ENCODE measurements at places on chromosomes 7 and 10.

DNA sequence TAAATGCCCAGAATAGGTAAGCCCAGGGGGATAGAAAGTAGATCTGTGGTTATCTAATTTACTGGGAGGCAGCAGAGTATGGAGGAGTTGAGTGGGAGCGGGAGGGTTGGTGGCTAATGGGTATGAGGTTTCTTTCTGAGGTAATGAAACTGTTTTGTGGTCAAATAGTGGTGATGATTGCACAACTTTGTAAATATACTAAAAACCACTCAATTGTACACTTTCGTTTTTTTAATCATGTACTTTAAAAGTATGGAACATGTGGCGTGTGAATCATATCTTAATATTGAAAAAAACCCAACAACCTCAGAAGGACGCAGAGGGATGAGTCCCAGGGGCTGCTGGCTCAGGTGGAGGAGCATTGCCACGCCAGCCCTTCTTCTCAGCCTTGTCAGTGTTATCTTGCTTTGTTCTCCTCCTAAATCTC, 118.1 kb downstream of the WDR11 start:
- no peak for DNase-seq

- no peak for DNase-seq
Measured at GRCh38 chr7:105130580-105130979, 116.6 kb downstream of the KMT2E start.

DNA sequence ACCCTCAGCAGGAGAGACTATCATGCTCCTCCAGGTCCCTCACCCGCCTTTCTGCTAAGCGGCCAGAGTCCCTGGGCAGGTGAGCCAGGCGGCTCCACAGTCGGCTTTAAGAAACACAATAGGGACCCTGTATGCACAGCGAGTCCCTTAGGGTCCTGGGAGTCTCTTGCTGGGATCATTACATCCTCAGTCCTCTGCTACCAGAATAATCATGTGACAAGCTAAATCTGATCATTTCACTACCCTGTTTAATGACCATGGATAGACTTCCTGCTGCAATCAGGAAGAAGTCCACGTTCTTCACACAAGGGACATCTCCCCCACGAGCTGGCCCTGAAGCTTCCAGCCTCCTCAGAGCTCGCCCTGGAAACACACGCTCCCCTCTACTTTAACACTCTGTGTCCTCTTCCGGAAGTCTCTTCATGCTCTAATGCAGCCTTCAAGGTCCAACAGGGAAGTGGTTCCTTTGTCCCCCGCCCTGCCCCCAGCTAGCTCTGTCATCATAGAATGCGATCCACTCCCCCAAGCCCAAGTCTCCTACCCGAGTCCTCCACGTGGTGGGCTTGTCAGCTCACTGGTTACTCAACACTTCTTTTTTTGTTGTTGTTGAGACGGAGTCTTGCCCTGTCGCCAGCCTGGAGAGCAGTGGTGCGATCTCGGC, 101.5 kb downstream of the RNF216 start:
- no peak for DNase-seq

- no peak for DNase-seq
Measured at GRCh38 chr7:43490016-43490415, 92.9 kb upstream of the STK17A start.

GRCh38 chr10:124737708-124738107, 6.5 kb downstream of the FAM53B start:
- no peak for DNase-seq

DNA sequence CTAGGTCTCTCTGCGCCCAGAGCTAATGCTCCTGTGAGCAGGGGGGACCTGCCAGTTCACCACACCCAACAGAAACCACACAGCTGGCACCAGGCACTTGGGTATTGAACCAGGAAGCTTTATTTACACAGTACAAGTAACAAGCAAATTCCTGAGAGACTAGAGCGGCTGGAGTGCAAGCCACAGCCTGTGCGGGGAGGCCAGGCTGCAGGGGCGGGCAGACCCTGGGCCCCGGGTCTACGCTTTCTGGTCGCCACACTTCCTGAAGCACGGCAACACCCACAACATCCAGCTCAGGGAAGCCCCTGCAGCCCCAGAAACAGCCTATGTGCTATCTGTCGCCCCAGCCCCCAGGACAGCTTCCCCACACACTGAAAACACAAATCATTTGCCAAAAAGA, 125.0 kb downstream of the FAM53B start:
- no peak for DNase-seq

- no peak for DNase-seq
Measured at GRCh38 chr10:33553748-33554571, 219.5 kb upstream of the NRP1 start.

GRCh38 chr10:17585016-17585415, 32.2 kb downstream of the HACD1 start:
- no peak for DNase-seq

DNA sequence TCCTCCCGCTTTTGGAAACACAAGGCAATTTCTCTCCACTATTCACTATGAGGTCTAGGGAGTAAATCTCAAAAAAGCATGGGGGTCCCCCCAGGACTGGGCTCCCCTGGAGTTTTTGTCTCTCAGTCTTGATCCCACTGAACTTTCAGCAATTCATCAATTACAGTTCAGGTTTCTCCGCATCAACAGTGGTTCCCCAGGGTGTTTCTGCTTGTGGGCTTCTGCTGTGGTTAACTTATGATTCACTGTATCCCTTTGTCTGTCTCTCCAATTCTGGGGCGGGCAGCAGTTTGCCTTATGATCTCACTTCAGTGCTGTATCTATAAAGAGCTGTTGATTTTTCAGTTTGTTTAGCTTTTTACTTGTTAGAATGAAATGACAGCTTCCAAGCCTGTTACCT, 142.6 kb upstream of the CDC14C start:
- no peak for DNase-seq

DNA sequence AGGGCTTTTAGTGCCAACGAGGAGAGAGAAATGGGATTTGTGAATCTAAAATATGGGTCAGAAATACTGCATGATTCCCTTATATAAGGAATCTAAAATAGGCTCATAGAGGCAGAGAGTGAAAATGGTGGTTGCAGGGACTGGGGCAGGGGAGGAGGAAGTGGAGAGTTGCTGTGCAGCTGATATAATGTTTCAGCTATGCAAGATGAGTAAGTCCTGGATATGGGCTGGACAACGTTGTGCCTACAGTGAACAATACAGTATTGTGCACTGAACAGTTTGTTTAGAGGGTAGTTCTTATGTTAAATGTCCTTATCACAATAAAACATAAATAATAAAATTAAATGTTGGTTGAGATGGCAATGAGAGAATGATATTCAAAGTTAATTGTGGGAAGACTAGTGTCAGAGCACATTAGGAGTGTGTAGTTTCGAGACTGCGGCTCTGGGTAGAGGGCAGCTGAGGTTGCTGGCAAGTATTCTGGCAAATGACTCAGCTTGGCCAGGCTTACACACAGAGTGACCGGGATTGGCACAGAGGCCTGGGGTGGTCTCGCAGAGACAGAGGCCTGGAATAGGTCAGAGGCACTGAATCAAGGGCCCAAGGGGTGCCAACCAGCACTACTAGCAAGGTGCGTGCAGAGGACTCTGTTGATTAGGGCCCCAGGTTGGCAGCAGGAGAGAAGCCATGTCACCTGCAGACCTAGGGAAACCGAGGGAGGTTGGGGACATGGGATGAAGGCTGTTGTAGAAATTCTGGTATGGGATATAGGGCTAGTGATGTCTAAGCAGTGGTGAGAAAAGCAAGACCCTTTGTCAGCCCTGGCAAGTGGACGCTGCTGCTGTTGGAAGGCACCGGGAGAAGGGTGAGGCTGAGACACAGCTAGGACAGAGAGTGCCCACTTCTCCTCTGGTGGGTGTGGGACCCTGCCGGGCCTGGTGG, 2.8 kb upstream of the DEPP1 start:
- DNase-seq: no peak

DNA sequence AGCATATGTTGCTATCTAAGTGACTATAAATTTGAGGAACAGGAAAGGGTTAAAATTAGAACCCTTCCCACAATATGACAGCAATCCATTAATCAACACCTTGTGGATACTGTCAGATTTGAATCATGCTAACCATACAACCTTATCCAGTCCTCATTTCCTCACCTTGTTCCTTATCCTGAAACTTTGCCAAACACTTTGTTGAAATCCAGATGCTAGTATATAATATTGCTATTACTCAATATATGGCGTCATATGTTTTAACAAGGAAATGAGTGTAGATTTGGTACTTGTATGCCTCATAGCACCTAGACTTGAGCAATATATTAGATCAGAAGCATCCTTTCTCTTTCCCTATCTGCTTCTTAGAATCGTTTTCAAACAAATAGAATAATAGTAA, 66.3 kb upstream of the SLC25A13 start:
- no peak for DNase-seq

GRCh38 chr10:123148414-123149161, 652 bp downstream of the HMX2 start:
- no peak for DNase-seq

GRCh38 chr10:73553761-73554160, 37.4 kb downstream of the USP54 start:
- DNase-seq: no peak

- DNase-seq: no peak
Measured at GRCh38 chr10:60352105-60352504, 37.6 kb downstream of the ANK3 start.

- DNase-seq: no peak
Measured at GRCh38 chr7:120475994-120476393, 203.0 kb downstream of the KCND2 start.

DNA sequence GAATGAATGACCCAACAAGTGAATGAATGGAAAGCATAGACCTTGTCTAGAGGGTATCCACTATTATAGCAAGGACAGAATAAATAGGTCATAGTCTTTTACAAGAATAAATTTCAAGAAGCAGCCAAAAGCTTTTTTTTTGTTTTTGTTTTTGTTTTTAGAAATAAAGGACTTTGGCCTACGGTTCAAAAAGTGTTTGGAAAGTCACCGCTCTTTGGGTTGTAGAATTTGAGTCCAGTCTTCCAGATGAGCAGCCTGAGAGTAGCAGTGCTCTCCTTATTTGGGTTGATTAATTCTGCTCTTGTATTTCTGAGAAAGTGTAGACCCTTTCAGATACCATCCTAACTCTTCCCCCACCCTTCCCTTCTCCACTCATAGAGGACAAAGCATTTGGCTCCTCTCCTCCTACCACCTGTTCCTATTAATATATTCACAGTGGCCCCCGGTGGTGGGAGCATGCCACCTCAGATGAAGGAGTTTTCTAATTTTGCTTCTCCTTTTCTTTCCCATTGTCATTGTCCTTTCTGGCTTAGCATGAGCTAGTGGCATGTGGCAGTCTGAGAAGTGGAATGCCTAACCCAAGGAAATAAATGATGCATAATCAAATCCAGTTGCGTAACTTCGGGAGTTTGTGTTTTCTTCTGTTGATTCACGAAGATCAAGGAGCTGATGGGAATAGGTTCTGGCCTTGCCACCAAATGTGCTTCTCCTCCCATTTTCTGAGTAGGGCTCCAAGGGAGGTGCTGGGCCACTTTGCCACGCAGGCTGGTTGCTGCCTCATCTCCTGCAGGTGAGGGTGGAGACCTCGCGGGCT, 114.7 kb downstream of the CHN2 start:
- DNase-seq: no peak

- DNase-seq: no peak
Measured at GRCh38 chr10:114855776-114856543, 34.4 kb downstream of the FHIP2A start.

- no peak for DNase-seq
Measured at GRCh38 chr10:94725871-94726270, 36.6 kb upstream of the CYP2C19 start.

- DNase-seq: no peak
Measured at GRCh38 chr10:103396789-103397087, 312 bp downstream of the PDCD11 start.

GRCh38 chr7:66779669-66780409, 39.3 kb downstream of the RABGEF1 start:
- DNase-seq: no peak

- no peak for DNase-seq
Measured at GRCh38 chr7:1054438-1054837, 10.1 kb downstream of the GPR146 start.

- DNase-seq: no peak
Measured at GRCh38 chr7:13152755-13153154, 465.3 kb downstream of the ARL4A start.

DNA sequence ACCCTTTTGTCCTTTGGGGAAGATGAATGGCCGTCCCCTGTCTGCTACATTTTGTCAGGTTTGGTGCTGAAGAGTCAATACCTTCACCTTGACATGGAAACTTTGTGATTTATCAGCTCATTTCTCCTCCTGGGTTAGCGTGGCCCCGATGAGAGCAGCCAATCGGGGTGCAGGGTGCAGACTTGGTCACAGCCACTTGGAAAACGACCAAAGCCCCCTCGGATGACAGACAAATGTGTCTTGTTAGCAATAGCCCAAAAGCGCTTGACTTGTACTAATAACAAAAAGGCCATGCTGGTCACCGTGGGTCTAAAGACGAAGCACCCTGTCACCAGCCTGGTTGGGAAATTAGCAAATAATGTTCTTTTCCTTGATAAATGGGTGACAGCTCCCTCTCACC, 103.7 kb downstream of the EBF3 start:
- DNase-seq: no peak
